Smooth muscle cell of the brain vasculature (primary cell): ENCODE measurements at places on chromosomes 12 and 14.

DNA sequence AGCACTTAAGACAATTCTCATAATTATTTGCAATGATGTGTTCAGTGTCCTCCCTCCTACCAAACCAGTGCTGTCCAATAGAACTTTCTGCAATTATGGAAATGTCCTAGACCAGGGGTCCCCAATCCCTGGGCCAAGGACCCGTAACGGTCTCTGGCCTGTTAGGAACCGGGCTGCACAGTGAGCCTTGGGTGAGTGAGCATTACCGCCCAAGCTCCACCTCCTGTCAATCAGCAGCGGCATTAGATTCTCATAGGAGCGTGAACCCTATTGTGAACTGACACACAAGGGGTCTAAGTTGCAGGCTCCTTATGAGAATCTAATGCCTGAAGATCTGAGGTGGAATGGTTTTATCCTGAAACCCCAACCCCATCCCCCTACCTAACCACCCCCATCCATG lies 3.9 kb downstream of the SVOP start:
- no peak for DNase-seq

DNA sequence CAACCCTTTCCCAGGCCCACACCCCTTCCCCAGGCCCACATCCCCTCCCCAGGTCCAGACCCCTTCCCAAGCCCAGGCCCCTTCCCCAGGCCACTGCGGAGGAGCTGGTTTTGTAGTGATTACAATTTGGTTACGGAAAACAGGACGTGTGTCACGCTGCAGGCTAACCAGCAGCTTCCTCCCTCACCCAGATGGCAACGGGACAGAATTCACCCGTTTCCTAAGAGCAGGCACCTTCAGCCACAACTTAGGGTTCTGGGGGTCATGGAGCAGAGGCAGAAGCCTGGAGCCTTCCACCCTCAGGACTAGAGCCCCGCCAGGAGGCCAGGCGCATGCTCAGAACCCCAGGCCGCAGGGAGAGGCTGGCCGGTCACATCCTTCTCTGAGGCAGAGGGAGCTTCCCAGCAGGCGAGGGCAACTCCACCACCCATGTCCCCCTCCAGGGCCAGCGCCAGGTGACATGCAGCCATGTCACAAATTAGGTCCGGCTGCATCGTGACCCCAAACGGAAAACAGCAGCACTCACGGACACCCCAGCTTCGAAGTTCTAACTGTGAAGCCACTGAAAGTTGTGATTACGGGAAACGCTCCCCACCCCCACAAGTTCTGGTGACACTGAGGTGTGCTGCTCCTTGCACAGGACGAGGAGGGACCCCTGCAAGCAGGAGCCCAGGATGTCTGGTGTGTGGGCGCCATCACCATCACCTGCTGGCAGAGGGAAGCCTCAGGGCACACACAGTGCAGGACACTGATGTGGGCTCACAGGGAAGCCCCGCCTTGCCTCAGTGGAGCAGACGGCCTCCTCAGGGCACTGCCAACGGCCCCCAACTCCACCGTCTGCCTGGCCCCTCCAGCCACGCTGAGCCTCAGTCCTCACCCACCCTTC lies 7.7 kb downstream of the BRF1 start:
- DNase-seq: no peak

- DNase-seq: no peak
These were observed 122.5 kb downstream of the ETV6 start for GRCh38 chr12:11771895-11772502.

DNA sequence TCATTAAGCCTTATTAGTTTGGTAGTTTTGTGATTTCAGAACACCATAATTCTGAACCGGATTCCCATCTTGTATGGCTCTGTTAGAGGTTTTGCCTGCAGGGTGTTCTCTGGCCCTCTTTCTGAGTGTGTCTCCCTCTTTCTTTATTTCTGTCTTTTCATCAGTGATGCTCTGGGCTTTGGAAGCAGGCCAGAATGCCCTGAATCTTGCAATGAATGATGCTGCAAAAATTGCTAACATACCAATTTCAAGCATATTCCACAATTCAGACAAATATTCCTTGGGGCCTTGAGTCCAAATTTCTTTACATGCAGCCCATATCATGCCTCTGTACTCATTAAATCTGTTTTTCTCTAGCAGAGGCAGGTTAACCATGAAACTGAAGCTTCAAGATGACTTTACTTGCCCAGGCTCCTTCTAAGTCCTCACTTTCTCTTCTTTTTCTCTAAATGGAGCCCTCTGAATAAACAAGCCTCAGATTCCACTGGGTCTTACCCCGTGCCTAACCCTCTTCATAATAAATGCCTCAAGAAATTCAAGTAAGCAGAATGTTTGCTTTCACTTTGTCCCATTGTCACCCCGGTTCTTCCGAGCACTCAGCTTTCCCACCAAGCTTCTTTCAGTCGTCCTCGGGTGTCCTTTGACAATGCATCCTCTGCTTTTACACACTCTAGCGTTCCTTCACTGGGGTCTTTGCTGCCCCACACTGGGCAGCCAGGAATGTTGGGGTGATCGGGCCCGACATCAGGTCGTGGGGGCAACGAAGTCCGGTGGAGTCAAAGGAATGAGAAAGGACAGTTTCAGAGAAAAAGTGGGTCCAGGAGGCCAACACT lies 78.8 kb upstream of the SLC38A4 start:
- no peak for DNase-seq

DNA sequence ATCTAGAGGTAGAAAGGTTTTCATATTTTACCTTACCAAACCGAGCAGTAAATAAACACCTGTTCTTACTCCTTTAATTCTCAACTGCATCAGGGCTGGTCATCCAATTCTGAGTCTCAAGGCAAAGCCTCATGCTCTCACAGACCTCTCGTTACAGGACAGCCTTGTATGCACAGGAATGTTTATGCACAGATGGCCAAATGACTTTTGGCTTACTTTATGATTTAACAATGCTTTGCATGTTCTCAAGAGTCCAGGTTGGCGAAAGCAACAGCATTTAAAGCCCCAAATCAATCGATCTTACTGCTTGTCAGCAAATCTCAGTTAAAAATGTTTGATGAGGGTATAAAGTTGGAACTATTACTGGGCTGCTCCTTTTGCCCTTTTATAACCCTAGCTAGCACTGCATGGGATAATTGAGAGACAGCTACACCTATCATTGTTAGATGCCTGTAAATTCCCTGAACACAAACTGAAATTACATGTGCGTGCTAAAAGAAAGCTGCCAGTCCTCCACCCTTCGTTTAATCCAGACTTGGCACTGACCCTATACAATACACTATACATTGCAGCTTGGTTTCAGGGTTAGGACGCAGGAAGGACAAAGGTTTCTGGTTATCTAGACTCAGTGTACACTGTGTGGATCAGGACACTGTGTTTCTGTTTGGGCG lies 63.6 kb downstream of the TMCC3 start:
- DNase-seq: no peak

DNA sequence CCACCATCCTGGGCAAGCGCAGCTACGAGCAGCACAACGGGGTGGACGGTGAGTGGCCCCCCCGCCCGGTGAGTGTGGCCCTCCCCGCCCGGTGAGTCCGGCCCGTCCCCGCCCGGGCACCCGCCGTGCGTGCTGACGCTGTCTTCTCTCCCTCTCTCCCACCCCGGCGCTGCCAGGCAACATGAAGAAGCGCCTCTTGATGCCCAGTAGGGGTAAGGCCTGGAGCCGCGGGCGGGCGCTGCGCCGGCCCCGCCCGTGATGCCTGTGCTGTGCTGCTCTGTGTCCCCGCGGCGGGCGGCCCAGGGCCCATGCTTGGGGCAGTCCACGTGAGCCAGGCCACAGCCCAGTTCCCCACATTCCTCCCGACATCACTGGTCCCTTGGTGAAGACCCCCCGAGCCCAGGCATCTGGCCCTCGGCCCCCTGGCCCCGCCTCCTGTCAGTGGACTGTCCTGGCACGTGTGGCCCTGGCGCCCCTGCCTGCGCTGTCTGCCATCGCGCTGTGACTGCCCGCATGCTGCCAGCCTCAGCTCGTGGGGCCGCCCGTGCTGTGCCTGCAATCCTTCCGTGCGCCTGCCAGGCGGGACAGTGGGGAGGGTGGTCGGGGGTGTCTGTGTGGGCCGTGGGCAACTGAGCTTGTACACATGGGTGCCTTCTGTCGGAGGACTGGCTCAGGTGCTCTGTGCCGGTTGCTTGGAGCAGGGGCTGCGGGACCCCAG lies 7.9 kb upstream of the CRIP2 start:
- no peak for DNase-seq

- no peak for DNase-seq
These were observed 124.6 kb downstream of the TGFB3 start for GRCh38 chr14:75857199-75857598.

- DNase-seq: no peak
These were observed 6.0 kb upstream of the FBXO34 start for GRCh38 chr14:55265197-55265596.

DNA sequence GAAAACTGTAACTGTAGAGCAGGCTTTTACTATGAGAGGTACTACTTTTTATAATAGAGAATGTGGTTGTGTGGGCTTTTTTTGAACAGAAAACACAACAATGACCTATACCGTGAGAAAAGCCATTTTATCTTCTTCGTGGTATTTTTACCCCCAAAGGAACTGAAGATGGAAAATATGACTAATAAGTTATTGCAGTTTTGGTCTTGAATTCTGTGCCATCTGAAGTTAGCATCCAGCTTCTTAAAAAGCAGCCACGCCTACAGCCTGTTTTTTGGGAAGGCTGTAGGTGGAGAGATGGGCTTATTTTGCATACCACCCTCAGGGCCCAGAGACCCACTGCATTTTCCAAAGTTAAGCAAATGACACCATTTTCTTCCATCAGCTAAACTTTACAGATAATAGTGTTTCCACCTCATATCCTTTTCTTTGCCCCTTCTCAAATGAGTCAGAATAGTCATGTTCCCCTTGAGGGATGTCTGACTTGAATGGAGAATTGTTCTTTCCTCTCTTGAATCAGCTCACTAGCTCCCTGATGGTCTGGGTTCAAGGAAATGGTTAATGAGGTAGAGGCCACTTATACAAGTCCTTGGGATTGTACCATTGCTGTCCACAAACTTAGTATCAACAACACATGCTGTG lies 53.0 kb downstream of the TBC1D30 start:
- DNase-seq: no peak

- DNase-seq: no peak
These were observed 1.4 kb upstream of the GLTP start for GRCh38 chr12:109881752-109882151.

GRCh38 chr12:76244300-76244699 lies 103.9 kb downstream of the BBS10 start:
- DNase-seq: no peak

DNA sequence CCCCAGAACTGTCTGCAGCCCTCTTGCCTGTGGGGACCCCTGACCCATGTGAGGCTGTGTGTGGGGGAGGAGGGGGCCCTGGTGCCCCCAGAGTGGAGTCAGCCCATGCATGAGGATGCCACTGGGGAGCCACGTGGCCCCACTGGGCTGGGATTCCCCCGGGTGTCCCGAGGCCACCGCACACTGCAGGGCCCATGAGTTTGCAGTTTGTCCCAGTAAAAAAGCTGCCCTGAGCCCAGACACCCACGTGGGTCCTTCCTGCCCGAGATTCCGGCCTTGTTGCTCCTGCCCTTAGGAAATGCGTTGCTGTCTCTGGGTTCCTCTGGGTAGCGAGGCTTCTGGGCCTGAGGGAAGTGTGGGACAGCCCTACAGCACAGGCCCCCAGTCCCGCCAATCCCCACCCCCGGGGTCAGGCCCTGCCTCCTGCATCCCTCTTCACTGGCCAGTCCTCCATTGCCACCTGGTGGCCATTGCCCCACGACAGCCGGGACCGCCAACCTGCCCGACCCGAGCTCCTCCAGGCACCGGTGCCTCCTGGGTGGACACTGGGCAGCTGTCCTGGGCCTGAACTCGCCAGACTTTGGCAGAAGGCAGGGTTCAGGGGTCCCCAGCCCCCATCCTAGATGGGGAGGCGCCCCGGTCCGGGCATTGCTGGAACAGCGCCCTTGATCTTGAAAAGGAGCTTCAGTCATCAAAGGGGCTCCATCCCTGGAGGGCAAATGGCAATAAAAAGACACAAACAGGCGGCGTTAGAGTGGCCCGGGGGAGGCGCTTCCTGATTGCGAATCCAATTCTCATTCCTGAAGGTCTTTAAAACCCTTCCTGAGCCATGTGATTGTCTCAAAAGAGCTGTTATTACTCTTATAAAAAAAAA lies 15.6 kb upstream of the C14orf180 start:
- no peak for DNase-seq

DNA sequence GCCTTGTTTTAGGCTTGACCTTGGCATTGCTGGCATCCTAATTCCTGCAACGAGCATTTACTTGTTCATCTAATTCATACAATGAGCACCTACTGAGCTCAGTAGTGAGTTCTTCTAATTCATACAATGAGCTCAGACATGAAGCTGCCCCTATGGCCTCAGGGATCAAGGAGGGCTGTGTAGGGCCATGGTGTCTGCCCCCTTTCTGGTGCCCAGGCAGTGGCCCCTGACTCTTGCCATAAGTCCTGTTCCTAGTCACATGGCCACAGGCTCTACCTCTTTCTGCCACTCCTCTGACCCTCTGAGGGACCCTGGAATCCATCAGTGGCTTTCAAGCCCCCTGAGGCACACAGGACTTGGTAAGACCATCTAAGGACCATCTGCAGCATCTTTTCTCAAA lies 148.8 kb downstream of the ZFP36L1 start:
- no peak for DNase-seq
